Posterior cingulate gyrus (tissue), 11 donors: ENCODE measurements at places on chromosomes 1 and 21.

DNA sequence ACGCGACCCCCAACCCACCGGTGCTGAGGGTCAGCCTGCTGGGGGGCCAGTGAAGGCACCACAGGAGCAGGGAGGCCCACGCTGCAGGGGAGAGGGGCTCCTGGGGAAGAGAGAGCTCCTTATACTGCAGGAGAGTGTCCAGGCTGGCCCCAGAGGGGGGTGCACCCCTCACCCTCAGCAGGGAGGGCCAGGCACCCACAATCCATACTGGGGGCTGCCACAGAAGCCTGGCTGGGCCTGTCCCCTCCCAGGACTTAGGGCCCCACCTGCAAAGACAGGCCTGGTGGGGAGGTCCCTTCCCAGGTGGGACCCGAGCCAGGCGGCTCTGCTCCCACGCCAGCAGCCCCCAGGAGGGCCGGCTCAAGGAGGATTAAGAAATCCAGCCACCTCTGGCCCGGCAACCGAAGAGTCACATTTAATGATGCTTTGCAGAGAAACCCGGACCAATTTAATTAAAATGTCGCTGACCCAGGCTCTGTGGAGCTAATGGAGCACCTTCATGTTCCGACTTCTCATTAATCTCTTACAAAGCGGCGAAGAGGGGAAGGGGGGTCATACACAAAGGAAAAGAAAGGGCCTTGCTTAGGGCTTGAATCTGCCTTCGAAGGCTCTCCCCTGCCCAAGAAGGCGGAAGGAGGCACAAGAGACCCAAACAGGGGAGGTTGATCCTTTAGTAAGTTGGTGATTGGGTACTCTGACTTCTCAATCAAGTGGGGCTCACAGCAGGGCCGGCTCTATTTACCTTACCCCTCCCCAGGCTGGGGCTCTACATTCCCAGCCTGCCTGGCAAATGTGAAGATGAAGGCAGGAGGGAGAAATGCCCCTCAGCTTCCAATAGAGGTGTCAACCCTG is 25.0 kb downstream of the WNT9A start:
- no peak for DNase-seq

DNA sequence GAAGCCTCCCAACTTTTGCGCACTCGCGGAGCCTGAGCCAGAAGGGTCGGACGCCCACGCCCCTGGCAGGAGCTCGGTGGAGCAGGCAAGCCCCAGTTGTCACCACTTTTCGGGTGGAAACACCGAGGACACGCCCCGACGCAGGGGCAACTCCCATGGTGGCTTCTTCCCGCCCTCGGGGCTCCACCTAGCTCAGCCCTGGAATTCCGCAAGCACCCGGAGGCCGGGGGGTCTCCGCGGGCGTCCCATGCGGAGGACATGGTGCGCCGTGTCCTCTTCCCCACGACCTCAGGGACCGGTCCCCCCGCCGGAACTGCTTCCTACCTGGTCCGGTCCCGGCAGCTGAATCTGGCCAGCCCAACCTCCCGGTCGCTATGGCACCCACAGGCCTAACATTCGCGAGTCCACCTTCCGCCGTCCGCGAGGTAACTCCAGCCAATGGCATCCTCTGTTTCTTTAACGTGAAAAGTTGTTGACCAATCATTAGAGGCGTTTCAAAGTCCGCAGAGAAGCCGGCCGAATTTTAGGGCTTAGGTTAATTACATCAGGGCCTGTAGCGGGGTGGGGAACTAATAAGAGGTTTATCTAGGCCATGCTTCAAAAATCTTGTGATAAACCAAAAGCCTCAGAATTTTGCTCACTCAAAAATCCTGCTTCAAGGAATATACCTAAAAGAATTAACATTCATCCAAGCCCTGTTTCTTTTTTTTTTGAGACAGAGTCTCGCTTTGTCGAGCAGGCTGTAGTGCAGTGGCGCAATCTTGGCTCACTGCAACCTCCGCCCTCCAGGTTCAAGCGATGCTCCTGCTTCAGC is at the start of gene STPG1:
STPG1 (minus strand) TSS at position 433 of the 814 bp plus-strand sequence. CDS start 12,394 bp downstream, outside the sequence.
- DNase-seq = peak; percentile 71

DNA sequence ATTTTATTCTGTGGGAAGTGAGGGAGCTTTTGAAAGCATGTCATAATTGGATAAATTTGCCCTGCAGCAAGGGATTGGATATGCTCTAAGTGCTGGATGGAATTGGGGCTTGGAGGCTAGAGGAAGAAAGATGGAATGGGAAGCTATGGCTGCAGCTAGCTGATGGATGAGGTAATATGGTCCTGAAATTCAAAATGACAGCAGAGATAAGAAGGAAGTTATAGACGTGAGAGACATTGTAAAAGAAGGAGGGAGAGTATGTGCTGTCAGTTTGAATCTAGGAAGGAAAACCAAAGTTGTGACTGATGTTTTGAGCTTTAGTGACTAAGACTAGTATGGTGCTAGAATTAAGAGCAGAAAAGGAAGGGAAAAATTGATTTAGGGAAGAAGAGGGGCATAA is 299.9 kb upstream of the SPAG17 start:
- DNase-seq = no peak

DNA sequence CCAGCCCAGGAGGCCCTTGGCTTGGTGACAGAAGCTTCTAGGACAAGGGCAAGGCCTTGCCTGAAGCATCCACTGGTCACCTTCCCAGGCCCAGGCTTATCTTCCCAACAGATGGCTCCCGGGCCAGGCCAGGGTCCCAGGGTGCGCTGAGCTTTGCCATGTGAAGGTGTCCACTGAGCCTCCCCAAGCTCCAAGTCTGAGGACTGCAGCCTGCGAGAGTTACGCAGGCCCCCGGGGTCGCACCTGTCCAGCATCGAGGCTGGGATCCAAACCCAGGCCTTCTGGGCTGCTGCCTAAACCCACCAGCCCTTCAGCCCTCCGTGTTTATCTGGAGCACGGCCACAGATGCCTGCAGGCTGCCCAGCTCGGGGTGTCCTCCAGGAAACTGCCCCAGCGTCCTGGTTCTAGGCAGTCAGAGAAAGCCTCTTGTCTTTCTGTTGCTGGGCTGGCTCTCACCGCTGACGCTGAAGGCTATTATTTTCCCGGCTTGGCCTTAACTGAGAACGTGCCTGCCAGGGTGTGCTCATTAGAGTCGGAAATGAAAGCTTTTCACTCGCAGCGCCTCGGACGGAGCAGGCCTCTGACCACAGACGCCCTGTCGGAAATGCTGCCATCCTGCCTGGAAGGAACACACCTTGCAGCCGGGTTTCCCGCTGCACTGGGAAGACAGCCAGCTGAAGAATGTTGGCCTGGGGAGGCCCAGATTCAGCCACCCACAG is 71.4 kb downstream of the MEGF6 start:
- no peak for DNase-seq

DNA sequence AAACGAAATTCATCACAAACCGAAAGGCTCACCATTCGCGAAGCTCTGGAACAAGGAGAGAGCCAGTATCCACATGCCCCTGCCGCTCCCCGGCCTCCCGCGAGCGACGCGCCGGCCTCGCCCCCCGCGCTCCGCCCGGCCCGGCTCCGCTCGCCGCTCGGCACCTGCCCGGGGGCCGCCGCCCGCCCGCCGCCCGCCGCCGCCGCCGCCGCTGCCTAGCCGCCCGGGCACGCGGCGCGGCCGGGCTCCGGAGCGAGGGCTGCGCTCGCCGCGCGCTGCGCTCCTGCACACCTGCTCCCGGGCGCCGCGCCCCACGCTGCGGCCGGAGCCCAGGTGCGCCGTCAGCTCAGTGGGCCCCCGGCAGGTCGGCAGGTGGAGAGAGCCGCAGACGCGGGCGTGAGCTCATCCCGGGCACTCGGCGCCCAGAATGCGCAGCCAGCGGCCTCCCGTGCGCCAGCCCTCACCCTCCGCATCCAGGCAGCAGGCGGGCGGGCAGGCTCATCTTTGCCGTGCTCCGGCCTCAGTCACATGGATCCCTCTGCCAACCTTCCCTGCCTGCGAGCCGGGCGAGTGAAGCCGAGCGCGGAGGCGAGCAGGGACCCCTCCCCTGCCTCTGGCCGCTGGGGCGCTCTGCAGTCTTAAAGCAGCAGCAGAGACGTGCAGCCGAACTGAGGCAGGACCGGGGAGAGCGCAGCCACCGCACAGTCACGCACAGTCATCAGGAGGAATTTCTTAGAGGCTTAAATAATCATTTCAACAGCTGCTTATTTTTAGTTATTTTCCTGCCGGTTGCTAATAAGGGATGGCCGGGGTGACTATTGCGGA is at the start of gene DSCAM:
DSCAM (minus strand) TSS at position 572 of the 825 bp plus-strand sequence; CDS start at position 75, 497 bp downstream.
- peak; percentile 90 for DNase-seq

DNA sequence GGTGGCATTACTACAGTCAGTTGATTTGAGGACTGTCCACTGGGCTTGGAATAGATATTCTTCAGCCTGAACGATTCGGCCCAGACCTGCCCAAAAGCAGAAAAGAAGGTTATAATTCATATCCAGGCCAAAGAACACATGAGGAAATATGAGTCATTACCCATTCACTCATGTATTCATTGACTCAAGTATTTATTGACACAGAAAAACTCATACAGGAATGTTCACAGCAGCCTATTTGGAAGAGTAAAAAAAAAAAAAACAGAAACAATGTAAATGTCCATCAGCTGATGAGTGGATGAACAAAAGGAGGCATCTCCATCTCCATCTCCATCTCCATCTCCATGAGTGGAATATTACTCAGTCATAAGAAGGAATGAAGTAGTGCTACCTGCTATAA is 15.9 kb downstream of the ZMYND12 start:
- no peak for DNase-seq

DNA sequence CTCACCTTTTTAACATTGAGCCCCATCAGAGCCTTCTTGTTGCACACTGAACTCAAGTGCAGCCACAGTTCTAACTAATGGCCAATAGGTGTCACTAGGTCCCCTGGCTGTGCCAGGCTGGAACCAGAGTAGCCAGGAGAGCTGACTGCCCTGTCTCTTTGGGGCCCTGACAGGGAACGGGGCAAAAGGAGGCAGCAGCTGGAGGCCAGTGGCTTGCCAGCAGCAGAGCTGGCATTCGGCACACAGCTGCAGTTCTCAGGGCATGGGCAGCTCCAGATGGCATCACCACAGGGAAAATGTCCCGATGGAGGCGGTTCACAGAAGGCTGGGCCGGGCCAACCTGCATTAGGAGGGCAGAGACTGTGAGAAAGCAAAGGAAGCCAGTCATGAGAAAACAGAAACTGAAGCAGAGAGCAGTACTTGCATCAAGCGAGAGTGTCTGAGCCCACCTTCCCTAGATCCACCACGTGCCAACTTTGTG is 188.6 kb downstream of the FCRL5 start:
- no peak for DNase-seq

DNA sequence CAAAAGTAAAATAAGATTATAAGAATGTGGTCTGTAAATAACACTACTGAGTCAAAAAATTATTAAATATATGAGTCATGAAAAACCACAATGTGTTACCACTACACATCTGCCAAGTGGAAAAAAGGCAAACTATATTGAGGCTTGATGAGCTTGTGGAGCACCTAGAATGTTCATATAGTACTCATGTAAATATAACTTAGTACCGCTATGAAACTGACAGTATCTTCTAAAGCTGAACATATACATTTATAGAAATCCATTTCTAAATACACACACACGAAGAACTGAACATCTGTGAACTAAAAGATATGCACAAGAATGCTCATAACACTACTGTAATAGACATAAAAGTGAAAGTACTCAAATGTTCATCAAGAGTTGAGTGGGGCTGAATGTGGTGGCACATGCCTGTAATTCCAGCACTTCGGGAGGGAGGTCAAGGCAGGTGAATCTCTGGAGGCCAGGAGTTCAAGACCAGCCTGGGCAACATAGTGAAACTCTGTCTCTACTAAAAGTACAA is 18.5 kb upstream of the GBP3 start:
- DNase-seq = no peak

GRCh38 chr1:200958597-200958996 is 63.9 kb downstream of the INAVA start:
- no peak for DNase-seq

- no peak for DNase-seq
These were observed 249.4 kb upstream of the AJAP1 start for GRCh38 chr1:4404854-4405590.

GRCh38 chr1:198558402-198558801 is 17.9 kb upstream of the ATP6V1G3 start:
- DNase-seq = no peak

DNA sequence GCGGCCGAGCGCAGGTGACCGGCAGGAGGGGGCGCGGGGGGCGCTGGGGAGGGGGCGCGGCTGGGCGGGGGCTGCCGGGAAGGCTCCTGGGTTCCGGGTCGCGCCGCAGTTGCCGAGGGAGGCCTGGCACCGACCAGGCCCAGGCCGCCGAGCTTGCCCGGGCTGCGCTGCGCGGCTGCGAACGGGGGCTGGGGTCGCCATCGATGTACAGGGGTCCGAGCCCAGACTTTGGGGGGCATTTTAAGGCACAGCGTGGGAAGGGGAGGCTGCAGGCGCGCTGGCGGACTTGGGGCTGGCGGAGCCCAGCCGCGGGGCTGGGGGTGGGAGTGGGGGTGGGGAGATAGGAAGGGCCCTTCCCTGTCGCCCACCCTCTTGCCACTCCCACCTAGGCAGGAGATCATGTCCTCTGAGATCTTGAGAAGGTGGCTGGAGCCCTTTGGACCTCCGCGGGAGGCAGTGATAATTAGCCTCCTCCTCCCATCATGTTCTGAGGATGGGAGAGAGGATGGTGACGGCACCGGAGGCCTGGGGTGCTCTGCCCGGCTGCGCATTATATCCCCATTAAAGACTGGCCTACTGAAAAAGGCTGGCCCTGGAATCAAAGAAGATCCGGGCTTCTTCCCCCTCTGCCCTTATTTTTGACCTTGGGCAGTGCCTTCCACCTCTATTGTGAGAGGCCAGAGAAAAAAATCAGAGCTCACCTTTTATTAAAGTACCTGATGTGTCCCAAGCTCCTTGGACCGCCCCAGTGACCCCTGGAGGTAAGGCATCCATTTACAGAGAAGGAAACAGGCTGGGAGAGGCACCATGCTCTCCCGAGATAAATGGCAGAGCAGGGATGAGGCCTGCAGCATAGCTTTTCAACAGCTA is 497 bp downstream of the FBXO44 start:
- DNase-seq = no peak

GRCh38 chr1:205477759-205478247 is 22.0 kb upstream of the BLACAT1 start:
- no peak for DNase-seq

DNA sequence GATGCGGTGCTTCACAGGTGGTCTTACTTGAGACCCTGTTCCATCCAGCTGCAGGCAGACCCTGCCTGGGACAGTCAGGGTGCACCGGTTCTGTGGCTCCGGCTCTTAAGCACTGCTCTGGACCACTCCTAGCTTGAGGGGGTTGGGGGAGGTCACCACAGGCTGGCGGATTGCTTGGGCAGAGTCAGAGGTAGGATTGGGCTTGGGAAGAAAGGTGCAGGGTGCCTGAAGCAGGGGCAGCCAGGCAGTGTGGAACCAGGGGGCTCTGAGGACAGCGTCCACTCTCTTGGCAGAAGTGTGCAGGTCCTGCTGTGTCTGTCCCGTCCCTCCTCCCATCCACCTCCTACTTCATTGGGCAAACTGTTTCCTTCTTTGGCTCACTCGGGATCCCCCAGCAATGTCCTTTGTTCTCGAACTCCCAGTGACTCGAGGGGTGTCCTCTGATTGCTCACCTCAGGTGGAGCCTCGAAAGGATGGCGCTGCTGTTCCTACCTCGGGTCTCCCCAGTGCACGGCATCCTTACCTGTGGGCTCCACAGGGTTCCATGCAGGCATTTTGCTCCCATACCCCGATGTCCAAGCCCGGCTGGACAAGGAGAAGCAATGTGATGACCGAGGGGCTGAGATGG is 1.7 kb downstream of the PDXK start:
- no peak for DNase-seq
